GM12878 (cell line): ENCODE measurements at places on chromosomes 6 and 20. TPM values are rescaled to one million over a fixed set of nuclear protein-coding genes. Genes with fewer than 3 reads are reported as not detected.

DNA sequence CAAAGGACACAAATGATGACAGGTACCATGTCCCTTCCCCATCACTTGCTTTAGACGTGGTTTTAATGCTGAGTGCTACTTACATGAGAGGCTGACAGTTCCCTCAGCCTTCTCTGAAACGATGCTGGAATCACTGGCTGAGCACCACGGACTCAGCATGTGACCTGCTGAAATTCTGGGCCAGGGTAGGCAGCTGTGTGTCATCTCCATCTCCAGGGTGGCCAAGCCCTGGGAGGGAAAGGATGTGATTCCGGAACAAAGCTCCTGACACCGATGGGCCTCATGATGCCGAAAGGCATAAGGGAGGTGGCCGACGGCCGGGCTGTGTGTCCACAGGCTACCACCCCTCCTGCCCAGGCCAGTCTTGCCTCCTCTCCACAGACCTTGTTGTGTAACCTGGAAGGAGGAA lies 184.3 kb upstream of the CST7 start:
- no peak overlapping the region for H3K4me3 ChIP-seq
- H3K4me1 ChIP-seq = no peaks in the 10 kb centered on the region
- H3K27ac ChIP-seq = no peak overlapping the region
- no peak for DNase-seq

DNA sequence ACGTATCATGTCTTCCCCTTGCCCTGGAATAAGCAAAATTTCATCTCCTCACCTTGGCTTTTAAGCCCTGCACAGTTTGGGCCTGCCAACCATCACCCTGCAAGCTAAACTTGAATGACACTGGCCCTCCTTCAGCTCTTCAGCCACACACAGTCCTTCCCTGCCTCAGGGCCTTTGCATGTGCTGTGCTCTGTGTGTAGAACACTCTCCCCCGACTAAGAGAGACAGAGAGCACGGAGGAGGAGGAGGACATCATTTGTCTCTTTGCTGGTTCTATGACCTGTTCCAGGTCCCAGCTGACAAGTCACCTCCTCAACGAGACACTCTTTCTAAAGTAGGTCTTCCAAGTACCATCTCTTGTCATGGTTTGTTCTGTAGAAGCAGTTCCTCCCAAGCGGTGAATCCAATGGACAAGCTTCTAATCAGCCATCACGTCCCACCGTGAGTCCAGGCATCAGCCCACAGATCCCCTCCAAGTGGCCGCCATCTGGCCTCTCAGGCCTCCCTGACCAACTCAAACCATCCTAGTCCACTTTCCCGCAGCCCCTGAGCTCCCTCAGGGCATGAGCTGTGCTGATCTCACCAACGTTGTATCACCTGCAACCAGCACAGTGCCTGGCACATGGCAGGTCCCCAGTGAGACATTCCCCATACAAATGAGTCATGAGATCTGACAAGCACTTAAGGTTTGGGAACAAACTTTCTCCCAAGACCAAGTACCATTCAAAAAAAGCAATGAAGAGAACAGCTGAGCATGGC lies 30.5 kb downstream of the NFATC2 start:
- DNase-seq = no peak
- H3K4me1 ChIP-seq = no peaks in the 10 kb centered on the region
- no peak overlapping the region for H3K4me3 ChIP-seq
- H3K27ac ChIP-seq = no peak overlapping the region

DNA sequence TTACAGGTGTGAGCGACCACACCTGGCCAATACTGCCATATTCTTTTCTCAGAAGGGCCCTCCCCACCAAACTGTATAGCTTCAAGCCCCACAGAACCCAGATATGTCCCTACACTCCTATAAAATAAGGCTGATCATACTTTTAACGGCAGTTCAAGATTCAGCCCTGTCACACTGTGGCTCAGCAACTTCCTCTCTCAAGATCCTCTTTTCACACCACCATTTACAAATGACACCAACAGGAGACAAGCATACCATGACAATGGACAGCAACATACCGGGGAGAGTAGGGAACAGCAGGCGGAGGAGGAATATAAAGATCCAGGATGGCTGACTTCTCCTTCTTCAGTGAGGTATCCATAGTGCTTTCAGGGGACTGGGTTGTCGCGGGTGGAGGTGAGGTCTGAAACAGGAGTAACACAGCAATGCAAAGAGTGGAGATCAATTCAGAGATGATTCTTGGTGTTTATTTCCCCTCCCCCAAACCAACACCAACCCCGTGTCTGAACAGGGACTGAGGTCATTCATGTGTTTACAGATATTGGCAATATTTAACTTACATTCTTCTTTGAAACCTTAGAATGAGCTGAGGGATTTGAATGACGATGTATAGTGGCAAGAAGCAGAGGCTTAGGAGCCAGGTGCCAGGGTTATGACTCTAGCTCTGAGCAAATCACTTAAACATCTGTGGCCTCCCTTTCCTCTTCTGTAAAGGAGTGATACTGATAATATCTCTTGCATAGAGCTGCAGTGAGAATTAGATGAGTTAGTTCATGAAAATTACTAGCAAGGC lies 57.6 kb upstream of the IPCEF1 start:
- H3K27me3 ChIP-seq = no peaks in the 10 kb centered on the region; the same call in none of the 2 replicates
- no peaks in the 10 kb centered on the region for H3K4me1 ChIP-seq
- no peaks in the 10 kb centered on the region for H3K36me3 ChIP-seq

- no peak for DNase-seq
- H3K27me3 ChIP-seq = no peaks in the 10 kb centered on the region
- no peak overlapping the region for H3K27ac ChIP-seq
- H3K36me3 ChIP-seq = no peaks in the 10 kb centered on the region
Observed at GRCh38 chr6:51184046-51184445, 365.4 kb downstream of the TFAP2B start.

GRCh38 chr20:32804022-32804715 lies 15.6 kb upstream of the MAPRE1 start:
- H3K27ac ChIP-seq = no peak overlapping the region
- no peak overlapping the region for H3K4me3 ChIP-seq
- DNase-seq = no peak
- H3K27me3 ChIP-seq = no peaks in the 10 kb centered on the region
- no peaks in the 10 kb centered on the region for H3K36me3 ChIP-seq

DNA sequence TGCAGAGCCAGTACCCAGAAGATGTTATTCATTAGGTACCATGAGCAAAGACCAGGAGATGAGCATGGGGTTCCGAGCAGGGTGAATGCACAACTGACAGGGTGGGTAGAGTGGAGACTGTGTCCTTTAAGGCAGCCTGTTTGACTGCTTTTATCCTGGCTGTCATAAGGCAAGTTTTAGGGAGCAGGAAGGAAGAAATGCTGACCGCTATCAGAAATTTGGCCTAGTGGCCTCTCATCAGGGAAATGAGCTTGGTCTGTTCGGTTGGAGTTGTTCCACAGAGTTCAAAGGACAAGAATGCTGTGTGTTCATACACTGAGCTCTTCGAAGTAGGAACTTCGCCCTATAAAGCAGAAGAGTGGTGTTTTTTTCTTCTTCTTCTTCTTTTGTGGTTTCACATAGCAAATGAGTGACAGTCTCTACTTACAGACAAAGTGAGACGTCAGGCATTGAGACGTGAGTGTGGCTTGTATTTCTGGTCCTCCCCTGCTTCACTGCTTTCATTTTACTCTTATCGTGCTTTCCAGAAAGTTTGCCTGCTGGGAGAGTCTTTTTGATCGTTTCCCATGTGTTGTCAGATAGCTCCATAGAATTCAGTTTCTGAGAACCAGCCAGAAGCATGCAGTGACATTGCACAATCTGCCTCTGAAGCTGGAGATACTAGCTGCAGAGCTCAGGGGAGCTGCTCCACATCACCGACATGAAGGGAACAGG lies at the start of gene CASS4:
CASS4 (plus strand) TSS at position 502 of the 714 bp plus-strand sequence; CDS start at position 701, 199 bp downstream.
- peaks cover 4% of the 10 kb centered on the region for H3K36me3 ChIP-seq
- no peak for DNase-seq
- H3K4me3 ChIP-seq = no peak within 1 kb of the TSS; the same call in 1 of the 2 replicates
- no peaks in the 10 kb centered on the region for H3K27me3 ChIP-seq
- peak within 1 kb of the TSS; percentile 32; the same call in 1 of the 2 replicates for H3K27ac ChIP-seq

- H3K36me3 ChIP-seq = no peaks in the 10 kb centered on the region
- H3K4me1 ChIP-seq = no peaks in the 10 kb centered on the region
- no peak overlapping the region for H3K4me3 ChIP-seq
- no peak for DNase-seq
- no peak overlapping the region for H3K27ac ChIP-seq
Observed at GRCh38 chr6:86707545-86708120, 229.7 kb upstream of the HTR1E start.

DNA sequence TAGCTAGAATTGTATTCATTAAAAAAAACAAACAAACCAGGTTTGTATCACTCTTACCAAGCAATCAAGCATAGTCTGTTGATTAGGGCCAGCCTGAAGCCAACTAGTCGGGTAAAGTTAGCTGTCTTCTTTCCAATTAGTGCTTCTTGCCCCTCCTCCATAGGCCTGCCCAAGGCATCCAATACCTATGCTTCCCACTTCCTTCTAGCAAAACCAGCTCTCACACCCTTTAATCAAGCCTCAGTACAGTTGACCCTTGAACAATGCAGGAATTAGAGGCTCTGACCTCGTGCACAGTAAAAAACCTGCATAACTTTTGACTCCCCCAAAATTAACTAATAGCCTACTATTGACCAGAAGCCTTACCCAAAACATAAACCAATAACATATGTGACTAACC lies 119.1 kb upstream of the DTNBP1 start:
- no peak overlapping the region for H3K27ac ChIP-seq
- H3K4me1 ChIP-seq = no peaks in the 10 kb centered on the region
- H3K36me3 ChIP-seq = no peaks in the 10 kb centered on the region
- DNase-seq = no peak
- no peaks in the 10 kb centered on the region for H3K27me3 ChIP-seq

DNA sequence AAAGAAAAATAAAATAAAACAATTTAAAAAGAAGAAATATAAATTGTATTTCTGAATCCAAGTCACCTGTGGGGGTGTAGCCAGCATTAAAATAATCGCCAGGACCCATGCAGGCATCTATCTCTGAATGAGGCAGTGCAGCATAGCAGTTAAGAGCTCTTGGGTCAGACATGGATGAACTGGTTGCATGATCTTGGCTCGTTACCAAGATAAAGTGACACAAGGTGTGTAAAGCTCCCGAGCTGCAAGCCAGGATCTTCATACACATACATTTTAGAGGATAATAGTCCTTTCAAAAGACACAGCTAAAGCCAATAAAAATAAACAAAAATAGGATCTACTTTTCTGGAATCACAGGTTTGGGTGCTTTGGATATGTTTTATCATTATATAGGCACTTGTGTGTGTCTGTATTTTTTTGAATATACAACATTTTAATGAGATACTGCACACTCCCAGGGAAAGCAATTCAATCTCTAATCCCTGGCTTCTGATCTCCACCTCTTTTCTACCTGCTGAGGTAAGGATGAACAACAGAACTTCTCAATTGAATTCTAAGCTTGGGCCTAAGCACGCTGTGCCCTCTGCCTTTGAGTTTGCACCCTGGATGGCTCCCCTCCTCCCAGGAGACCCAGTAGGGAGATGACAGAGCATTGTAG lies 8.9 kb downstream of the TRIM10 start:
- no peaks in the 10 kb centered on the region for H3K36me3 ChIP-seq
- no peaks in the 10 kb centered on the region; the same call in 1 of the 2 replicates for H3K4me1 ChIP-seq
- H3K27ac ChIP-seq = no peak overlapping the region
- DNase-seq = no peak

DNA sequence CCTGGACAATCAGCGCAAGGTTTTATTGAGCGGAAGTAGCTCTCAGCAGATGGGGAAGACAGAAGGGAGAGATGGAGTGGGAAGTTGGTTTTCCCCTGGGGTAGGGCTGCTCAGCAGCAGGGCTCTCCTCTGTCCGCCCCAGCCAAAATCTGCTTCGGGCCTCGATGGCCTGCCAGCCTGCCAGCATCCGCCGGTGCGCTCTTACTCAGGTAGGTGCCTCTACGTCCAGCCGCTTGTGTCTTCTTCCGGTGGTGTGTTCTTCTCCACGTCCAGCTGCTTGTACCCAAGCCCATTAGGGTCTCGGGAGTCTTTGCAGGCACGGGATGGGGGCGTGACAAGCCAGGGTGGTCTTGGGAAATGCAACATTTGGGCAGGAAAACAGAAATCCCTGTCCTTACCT lies 1340.0 kb upstream of the MAP3K7 start:
- no peaks in the 10 kb centered on the region for H3K27me3 ChIP-seq
- H3K27ac ChIP-seq = no peak overlapping the region
- H3K36me3 ChIP-seq = no peaks in the 10 kb centered on the region
- no peak overlapping the region for H3K4me3 ChIP-seq

DNA sequence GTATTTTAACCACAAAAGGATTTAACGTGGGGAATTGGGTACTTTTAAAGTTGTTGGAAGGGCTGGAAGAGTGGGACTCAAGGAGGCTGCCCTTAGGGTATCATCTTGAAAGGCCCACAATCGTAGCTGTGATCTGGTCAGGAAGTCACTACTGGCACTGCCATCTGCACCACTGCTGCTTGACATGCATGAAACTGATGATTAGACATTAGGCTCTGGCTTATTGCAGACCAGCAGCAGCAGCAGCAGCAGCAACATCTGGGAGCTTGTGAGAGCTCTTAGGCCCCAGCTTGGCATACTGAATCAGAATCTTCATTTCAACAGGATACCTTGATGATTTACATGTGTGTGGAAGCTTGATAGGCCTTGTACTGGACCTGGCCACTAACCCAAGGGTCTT lies 68.6 kb downstream of the PHF20 start:
- no peaks in the 10 kb centered on the region for H3K4me1 ChIP-seq
- H3K27me3 ChIP-seq = no peaks in the 10 kb centered on the region
- H3K4me3 ChIP-seq = no peak overlapping the region
- no peak overlapping the region for H3K27ac ChIP-seq
- no peak for DNase-seq

- no peaks in the 10 kb centered on the region for H3K36me3 ChIP-seq
- no peak for DNase-seq
- no peak overlapping the region for H3K4me3 ChIP-seq
- H3K27ac ChIP-seq = peak overlapping the region; percentile 64
- no peaks in the 10 kb centered on the region for H3K27me3 ChIP-seq
Observed at GRCh38 chr6:135008941-135009290, 45.7 kb downstream of the HBS1L start.

The RHAG gene
- polyA plus RNA-seq = not detected in 2 replicates

The CST2 gene
- not detected in 2 replicates for polyA plus RNA-seq

The LY6G6F gene
- polyA plus RNA-seq = not detected in 2 replicates

The THBD gene
- polyA plus RNA-seq = not detected in 2 replicates

The SMLR1 gene
- not detected in 2 replicates for polyA plus RNA-seq
